Activated B cell treated with CpG ODN at 0.5 μM for 24 hours (primary cell): ENCODE measurements at places on chromosomes 3 and 15.

GRCh38 chr3:87311309-87311708 lies 34.9 kb upstream of the POU1F1 start:
- no peak overlapping the region for H3K27ac ChIP-seq
- no peaks in the 10 kb centered on the region for H3K4me1 ChIP-seq
- no peak overlapping the region for H3K4me3 ChIP-seq
- H3K27me3 ChIP-seq, result peaks cover 5% of the 10 kb centered on the region

DNA sequence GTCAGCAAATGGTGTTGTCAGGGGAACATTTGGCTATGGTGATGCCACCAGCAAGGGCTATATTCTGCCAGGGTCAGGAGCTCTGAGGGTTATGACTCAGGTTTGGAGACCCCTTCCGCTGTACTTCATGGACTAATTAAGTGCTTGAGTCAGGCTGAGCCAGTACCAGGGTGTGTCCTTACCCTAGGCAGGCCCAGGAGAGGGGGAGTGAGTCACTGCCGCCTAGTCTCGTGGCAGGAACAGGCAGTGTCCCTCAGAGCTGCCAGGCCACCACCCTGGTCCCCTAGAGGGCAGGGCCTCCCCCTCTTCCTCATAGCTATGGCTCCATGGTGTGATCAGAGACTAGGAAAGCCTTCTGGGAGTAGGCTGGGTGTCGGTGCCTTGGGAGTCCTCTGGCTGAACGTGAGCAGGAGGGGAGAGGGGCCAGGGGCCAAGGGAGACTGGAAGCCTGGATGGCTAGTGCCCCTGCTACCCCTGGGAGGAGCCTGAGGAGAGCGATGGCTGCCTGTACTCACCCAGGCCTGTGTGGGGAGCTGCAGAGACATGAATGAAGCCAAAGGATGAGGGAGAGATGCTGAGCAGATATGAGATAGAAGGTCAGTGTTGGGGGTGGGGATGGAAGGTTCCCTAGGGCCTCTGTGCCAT lies 10.6 kb downstream of the MAPKAPK3 start:
- no peak overlapping the region for H3K4me3 ChIP-seq
- peaks cover 43% of the 10 kb centered on the region for H3K4me1 ChIP-seq
- DNase-seq, result no peak
- no peak overlapping the region for H3K27ac ChIP-seq
- no peaks in the 10 kb centered on the region for H3K36me3 ChIP-seq

DNA sequence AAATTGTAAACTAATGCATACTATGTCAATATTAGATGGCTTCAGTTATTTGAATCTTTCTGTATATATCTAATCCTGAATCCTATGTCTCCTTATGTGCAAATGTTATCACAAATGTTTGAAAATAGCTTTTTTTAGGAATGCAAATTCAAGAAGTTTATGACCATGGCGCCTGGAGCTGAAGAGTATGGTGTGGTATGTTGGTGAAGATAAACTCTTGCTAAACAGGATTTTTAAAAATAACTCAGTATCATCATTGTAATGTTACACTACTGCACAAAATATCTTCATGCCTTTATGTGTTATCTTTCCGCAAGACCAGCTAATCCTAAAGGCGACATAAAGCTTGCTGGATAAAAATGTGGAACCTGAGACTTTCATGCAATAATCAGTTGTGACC lies 382.6 kb downstream of the ROBO1 start:
- no peak overlapping the region for H3K4me3 ChIP-seq
- H3K36me3 ChIP-seq, result no peaks in the 10 kb centered on the region
- no peak overlapping the region for H3K27ac ChIP-seq
- no peaks in the 10 kb centered on the region for H3K27me3 ChIP-seq
- no peak for DNase-seq

DNA sequence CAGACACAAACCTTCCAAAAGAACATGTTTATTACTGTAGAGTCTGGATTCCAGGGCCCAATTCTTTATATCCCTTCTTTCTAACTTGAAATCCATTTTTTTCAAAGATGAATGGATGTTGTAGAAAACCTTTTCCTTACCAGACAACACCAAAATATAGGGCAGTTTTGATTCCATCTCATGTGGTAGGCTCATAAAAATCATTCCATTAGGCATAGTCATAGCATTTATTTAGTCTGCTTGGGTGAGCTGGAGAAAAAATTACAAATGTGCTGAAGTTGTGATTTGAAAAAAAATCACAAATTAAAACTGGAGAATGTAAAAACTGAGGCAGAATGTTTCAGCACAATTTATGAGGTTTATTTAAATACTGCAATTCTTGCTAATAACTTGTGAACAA lies 199.3 kb upstream of the TBC1D5 start:
- no peaks in the 10 kb centered on the region for H3K36me3 ChIP-seq
- peaks cover 3% of the 10 kb centered on the region for H3K4me1 ChIP-seq
- H3K4me3 ChIP-seq, result no peak overlapping the region
- no peak overlapping the region for H3K27ac ChIP-seq
- peaks cover 13% of the 10 kb centered on the region for H3K27me3 ChIP-seq

- no peak overlapping the region for H3K4me3 ChIP-seq
- peaks cover 40% of the 10 kb centered on the region for H3K27me3 ChIP-seq
- peaks cover 48% of the 10 kb centered on the region for H3K4me1 ChIP-seq
- H3K36me3 ChIP-seq, result no peaks in the 10 kb centered on the region
Measured at GRCh38 chr3:195805181-195805580, 6.5 kb downstream of the MUC4 start.

GRCh38 chr15:36926427-36926825 lies 173.9 kb downstream of the MEIS2 start:
- H3K4me1 ChIP-seq, result no peaks in the 10 kb centered on the region
- no peak overlapping the region for H3K27ac ChIP-seq
- no peak overlapping the region for H3K4me3 ChIP-seq
- H3K36me3 ChIP-seq, result no peaks in the 10 kb centered on the region
- no peak for DNase-seq

DNA sequence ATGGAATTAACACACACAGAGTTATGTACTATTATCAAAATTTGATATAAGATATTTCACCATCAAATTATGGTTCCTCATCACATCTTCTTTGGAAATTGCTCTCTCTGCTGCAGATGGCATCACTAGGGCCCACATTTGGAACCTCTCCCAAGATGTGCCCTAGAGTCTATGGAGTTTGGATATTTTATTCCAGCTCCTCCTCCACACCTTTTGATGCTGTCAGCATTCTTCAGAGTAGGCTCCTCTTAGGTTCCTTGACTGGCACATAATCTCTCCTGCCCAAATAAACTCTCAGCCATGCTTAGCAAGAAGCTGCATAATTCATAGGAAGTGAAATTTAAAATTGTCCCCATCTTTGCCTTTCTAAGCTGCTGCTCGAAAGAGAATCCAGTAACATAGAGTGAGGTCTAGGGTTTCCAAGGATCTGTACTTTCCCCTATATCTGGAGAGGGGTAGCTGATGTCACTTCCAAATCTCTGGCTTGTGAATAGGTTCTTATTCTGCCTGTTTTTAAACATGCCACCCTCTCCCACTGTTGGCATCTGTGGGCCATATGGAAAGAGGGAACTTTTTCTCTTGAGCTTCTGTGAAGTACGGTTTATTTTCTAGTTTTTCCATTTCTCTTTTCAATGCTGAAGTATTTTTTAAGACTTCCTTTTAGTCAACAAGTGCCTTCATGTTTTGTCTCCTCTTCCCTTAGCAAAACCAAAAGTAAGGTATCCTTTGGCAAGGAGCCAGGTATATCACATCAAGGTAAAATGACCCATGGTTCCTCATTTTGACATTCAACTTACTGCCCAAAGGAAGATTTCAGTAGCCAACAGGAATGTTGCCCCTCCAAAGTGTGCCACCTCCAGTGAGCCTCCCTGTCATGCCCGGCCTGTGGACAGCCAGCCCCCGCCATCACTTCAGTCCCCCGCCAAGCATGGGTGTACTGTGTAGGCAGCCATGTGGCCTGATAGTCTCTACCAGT lies 75.3 kb upstream of the C2CD4B start:
- H3K4me3 ChIP-seq, result no peak overlapping the region
- H3K4me1 ChIP-seq, result no peaks in the 10 kb centered on the region
- no peaks in the 10 kb centered on the region for H3K27me3 ChIP-seq

GRCh38 chr3:99945328-99945995 lies 127.8 kb downstream of the CMSS1 start:
- H3K4me3 ChIP-seq, result no peak overlapping the region
- no peak for DNase-seq
- H3K36me3 ChIP-seq, result no peaks in the 10 kb centered on the region
- H3K4me1 ChIP-seq, result no peaks in the 10 kb centered on the region
- H3K27me3 ChIP-seq, result no peaks in the 10 kb centered on the region

- H3K27me3 ChIP-seq, result peaks cover 4% of the 10 kb centered on the region
- H3K36me3 ChIP-seq, result no peaks in the 10 kb centered on the region
- H3K27ac ChIP-seq, result no peak overlapping the region
- H3K4me1 ChIP-seq, result no peaks in the 10 kb centered on the region
- no peak overlapping the region for H3K4me3 ChIP-seq
- no peak for DNase-seq
Measured at GRCh38 chr3:187327845-187328244, 36.3 kb upstream of the MASP1 start.

- no peak for DNase-seq
- no peaks in the 10 kb centered on the region for H3K4me1 ChIP-seq
- no peak overlapping the region for H3K27ac ChIP-seq
- no peak overlapping the region for H3K4me3 ChIP-seq
Measured at GRCh38 chr15:27491666-27492621, 521.0 kb downstream of the GABRG3 start.
